Left hindlimb (tissue), 1 donor: ENCODE measurements at places on chromosomes 12 and 14.

- no peak for DNase-seq
Measured at GRCh38 chr12:27237790-27238771, 6.0 kb upstream of the STK38L start.

- DNase-seq: no peak
Measured at GRCh38 chr12:108814462-108815211, 42.7 kb downstream of the SSH1 start.

GRCh38 chr12:78331753-78332152 is 501.1 kb downstream of the NAV3 start:
- DNase-seq: no peak

GRCh38 chr12:11895421-11896078 is 175.2 kb upstream of the BCL2L14 start:
- no peak for DNase-seq

GRCh38 chr14:24131549-24131966 is 1.1 kb downstream of the FITM1 start:
- no peak for DNase-seq

DNA sequence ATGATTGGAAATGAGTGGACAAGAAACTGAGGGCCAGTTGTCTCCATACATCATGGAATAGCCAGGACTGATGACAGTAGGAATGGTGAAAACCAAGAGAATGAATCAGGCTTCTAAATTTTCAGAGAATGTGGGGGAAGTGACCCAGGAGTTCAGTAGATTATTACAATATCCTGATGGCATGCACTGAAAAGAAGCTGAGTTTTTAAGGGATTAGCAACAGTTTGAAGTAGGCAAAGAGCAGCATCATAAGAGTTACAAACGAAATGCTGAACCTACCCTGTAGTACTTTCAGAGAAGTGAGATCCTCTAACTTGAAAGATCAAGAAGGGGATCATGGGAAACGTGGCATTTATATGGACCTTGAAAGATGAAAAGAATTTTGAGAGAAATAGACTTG is 13.2 kb downstream of the SLC2A14 start:
- no peak for DNase-seq

DNA sequence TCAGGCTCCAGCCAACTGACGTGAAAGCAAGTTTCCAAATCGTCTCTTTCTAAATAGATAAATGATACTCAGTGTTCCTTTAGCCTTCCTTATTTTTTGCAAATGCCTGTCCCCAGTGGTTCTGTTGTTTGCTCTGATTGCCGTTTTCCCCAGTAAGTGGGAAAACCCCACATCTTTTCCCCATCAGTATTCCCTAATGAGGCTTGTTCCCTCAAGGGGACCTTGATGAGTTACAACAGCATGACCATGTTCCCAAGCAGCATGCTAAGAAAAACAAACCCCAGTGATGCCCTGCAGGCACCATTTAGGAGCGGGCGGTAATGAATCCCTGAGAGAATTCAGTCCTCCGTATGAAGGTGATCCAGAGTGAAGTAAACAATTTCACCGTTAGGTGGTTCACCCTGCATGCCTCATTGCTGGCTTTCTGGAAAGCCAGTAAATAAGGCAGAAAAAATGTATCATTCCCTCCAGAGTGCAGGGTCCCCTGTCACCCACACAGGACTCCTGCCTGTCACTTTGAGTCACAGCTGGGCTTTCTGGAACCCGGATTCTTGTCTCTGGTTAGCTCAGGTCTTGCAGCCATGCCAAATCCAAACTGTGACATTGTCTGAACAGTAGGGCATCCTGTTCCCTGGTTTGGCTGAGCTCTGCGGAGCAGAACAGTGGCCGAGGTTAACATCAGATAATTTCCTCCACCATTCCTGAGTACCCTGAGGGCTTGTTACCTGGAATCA is 222.6 kb downstream of the RGS6 start:
- DNase-seq: no peak

- DNase-seq: no peak
Measured at GRCh38 chr12:130951636-130952035, 2.1 kb upstream of the ADGRD1 start.

- peak; percentile 36 for DNase-seq
Measured at GRCh38 chr12:46770501-46771183, 55.2 kb downstream of the SLC38A4 start.

DNA sequence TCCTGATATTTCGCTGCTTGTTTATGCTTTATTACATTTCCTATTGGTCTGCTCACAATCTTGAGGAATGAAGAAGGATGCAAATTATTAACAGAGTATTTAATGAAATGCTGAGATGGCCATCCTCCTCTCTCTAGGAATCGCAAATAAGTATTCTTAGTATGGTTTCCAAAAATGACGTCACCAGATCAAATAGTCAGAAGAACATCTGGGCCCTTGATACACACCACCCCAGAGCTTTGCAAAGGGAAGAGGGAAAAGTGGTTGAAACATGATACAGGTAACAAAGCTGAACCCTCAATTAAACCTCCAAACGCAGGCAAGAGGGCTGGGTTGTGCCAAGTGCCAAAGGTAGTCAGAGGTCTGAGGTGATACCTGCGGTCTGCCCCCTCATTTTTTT is 107.3 kb downstream of the BCL11B start:
- no peak for DNase-seq

DNA sequence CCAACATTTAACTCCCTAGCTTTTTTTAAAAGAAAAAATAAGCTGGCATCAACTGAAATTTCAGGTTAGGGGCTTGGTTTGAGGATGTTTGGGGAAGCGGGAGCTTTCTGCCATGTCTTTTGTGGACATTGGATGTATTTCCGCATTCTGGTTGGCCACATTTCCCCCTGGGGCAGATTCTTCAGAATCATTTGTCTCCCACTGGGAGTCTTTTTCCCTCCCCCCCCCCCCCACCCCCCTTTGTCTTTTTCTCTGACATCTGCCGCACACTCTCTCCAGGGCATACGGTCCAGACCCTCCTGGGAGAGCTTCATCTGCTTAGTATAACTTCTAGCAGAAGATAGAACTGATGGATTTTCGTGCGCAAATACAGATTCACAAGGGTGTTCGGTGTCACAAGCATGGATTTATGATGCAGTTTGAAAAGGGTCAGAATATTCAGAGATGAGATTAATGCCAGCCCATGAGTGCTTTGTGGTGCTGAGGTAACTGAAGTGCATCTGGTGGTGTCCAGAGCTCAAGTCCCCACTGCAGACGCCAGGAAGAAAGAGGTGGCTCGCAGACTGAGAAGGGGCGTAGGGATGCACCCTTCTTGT is 40.2 kb downstream of the ETV6 start:
- DNase-seq: no peak

- DNase-seq: no peak
Measured at GRCh38 chr12:66803930-66804329, 125.1 kb upstream of the GRIP1 start.

DNA sequence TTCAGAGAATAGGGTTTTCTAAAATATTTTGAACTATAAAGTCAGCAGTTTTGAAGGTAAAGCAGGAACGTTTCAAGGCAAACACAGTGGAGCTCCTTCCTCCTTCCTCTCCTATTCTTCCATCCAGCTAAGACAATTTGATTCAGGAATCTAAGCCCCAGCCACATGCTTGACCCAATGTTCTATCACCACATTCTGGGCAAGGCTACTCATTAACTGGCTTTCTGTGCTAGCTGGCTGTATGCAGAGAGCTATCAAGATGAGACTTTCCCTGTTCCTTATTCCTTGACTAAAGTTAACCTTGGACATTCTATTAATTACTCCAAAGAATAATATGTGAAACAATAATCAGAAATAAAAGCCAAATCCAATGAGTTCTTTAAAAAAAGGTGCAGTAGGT is 266.9 kb downstream of the NOVA1 start:
- DNase-seq: no peak

GRCh38 chr14:101713621-101714349 is 47.7 kb upstream of the PPP2R5C start:
- no peak for DNase-seq

DNA sequence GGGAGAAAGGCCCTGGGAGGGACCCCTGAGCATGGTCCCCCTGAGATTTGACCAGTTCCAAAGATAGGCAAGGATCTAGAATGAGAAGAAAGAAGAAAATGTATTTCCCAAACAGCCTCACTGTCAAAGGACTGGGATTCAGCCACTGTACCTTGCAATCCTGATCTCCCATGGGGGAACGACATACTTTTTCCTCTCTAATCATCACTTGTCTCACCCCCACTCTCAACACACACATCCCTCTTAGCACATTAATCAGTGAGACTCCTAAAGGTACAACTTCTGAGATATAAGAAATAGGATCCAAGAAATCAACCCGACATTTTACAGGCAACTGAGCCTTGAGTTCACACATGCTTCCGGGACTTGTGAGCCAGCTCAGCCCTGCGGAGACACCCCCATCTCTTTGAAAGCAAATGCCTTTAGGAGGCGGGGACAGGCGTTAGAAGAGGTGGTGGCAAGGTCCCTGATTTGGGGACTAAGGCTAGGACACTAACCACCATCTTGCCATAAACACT is 1.4 kb downstream of the MAP3K9 start:
- DNase-seq: no peak

DNA sequence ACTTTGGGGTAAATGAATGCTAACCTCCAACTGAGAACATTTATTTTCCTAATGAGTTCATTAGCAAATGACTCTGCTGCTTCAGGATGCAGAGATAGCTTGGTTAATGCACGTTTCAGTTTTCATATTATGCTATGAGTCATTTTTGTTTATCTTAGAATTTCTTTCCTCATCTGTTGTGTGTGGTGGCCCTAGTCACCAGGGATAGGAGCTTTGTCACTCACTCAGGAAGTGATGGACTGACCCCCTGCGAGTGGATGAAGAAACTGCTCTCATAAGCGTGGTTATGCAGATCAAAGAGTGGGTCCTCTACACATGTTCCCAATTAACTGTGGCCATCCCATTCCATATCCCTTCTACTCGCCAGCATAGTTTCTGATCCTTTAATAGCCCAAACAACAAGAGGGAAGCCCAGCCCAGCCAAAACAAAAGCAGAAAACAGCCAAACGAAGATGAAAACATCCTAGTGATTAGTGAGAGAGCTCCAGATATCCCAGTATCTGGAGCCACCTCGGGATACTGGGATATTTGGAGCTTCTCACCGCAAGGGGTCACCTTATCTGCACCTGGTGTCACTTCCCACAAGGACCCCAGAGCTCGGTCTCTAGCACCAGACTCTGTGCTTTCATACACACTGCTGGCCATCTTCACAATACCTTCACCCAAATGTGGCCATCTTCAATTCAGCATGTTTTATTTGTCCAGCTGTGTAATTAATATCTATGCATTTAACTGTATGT is 8.6 kb downstream of the TC2N start:
- no peak for DNase-seq

- DNase-seq: peak; percentile 68
Measured at GRCh38 chr14:100375266-100375962, 52.3 kb downstream of the SLC25A47 start.

GRCh38 chr12:82319276-82319675 is 38.9 kb downstream of the CCDC59 start:
- no peak for DNase-seq

GRCh38 chr14:91919814-91920213 is 27.7 kb downstream of the FBLN5 start:
- no peak for DNase-seq

DNA sequence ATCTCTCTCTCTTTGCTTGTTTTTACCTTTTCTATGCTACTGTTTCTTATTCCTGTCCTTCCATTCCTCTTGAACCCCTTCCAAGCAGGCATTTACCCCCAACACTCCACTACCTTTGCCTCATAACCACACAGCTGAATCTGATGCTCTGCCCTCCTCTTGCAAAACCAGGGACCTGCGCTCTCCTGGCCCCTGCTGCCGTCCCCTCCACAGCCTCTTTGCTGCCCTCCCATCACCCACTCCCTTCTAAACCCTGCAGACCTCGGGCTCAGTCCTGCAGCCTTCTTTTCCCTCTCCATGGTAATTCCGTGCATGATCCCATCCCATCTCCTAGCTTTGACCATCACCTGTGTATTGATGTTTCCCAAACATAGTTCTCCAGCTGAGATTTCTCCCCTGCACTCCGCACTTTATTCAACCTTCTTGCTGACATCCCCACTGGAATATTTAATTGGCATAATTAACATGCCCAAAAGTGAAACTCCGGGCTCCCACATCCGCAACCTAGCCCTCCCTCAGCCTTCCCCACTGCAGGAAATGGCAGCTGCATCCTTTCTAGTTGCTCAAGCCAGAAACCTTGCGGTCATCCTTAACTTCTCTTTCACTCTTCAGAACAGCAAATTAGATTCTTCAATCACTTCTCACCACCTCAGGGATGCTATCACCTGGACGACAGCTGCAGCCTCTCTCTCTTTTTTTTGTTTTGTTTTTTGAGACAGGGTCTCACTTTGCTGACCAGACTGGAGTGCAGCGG is 16.0 kb downstream of the FIGNL2 start:
- DNase-seq: no peak

DNA sequence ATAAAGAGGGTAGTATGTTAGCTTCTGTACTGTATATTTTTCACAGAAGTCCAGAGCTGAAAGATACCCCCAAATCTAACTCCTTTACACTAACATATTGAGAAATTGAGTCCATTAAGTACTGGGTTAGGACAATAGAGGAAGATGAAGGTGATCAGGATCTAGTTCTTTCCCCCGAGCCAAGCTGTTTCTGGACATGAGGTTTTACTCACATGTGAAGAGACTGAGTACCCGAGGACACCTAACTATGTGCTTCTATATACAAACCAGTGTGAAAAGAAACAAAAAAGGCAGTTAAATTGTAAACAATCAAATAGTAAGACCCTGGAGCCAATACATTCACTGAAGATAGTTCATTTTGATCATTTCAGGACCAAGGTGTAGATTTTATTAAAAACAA is 3.8 kb upstream of the TRHDE start:
- DNase-seq: no peak

DNA sequence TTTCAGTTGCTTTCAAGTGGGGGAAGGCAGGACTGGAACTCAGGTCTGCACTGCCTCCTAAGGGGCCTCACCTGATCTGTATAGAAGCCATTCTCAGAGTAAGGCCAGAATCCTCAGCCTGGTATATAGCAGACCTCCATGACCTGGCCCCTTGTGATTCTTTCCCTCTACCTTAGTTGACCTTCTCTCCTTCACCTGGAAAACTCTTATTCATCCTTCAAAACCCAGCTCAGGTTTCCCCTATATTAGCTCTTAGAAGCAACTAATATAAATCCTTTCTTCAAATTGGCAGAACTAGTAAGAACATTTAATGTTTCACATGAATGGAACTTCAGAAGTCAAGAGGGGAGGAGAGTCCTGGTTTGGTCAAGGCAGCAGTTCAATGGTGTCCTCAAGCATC is 26.0 kb upstream of the WSCD2 start:
- DNase-seq: no peak

GRCh38 chr14:51293912-51294389 is 53.9 kb downstream of the TMX1 start:
- DNase-seq: no peak

GRCh38 chr12:131333621-131334440 is 377.1 kb upstream of the SFSWAP start:
- no peak for DNase-seq

- DNase-seq: peak; percentile 12
Measured at GRCh38 chr12:1912580-1913376, 5.7 kb downstream of the CACNA2D4 start.
